ENCODE measurements at places on chromosomes 3 and 15.

GRCh38 chr3:70527026-70527425, 214.6 kb upstream of the MDFIC2 start:
- DNase-seq, result no peak

DNA sequence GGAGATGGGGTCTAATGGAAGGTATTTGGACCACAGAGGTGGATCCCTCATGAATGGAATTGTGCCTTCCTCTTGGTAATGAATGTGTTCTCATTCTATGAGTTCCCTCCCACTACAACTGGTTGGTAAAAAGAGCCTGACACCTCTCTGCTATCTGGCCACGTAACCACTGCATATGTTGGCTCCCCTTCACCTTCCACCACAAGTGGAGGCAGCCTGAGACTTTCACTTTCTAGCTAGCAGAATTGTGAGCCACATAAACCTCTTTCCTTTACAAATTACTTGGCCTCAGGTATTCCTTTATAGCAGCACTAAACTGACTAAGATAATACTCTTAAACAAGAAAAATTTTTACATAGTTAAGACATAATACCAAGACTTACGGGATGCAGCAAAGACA, 155.3 kb downstream of the NR1I2 start:
- no peak for DNase-seq

DNA sequence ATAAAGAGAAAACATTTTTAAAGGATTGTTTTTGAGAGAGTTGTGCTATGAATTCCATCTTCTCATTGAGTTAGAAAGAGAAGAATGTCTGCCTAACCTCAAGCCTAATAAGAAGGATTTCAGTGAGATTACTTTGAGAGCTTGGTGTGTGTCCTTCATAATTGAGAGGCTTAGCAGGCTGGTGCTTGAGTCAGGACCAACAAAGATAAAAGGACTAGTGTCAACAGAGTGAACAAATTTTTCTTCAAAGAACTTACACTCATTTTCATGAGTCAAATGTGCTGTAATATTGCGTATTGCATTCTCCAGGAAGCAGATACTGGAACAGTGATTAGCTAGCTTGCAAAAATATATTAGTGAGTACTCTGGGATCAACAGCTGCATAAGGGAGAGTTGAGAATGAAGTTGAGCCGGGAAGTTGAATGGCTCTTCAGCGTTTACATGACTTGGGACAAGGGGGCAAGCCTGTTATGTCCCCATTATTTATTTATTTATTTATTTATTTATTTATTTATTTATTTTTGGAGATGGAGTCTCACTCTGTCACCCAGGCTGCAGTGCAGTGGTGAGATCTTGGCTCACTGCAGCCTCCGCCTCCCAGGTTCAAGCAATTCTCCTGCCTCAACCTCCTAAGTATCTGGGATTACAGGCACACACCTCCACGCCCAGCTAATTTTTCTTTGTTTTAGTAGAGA, 37.5 kb upstream of the SLITRK3 start:
- DNase-seq, result no peak

GRCh38 chr3:25513642-25514266, 85.7 kb downstream of the RARB start:
- DNase-seq, result no peak

DNA sequence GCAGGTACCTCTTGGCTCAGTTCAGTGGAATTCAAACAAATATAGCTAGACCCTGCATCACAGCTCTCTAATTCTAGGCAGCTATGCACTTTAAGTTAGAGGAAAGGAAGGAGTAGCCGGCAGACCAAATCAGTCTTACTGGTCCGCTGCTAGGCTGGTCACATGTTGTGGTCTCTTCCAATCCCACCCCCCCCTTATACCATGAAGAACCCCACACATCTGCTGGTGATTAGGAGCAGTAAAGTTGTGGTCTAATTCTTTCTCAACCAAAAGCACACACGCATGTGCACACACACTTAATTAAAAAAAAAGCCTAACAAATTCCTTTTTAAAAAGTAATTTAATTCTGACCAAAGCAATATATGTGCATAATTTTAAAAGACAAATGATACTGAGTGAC, 16.7 kb upstream of the SH3GL3 start:
- DNase-seq, result no peak

Data from stimulated activated CD8-positive, alpha-beta memory T cell treated with anti-CD3 and anti-CD28 coated beads, Interleukin-15, amount 100 ng/mL, for 1 hour (primary cell).